Stimulated activated CD8-positive, alpha-beta memory T cell treated with anti-CD3 and anti-CD28 coated beads, Interleukin-4, amount 100 ng/mL, for 4 hours (primary cell): ENCODE measurements at places on chromosomes 12 and 14.

DNA sequence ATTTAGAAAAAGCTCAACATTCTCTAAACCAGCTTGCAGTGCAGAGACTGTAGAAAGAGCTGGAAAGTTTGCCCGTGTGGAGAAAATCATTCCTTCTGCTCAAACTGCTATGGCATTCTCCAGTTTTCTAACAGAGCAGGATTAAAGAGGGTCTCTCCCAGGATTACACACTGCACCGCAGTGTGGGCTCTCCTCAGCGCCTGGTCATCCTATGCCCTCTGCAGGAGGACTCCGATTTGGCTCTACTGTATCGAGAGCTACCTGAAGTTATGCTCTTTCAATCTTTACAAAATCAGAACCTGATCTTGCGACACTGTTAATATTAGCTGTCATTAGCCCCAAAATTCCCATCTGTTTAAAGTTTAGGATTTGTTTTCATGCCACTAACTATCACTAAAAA is 33.0 kb downstream of the BHLHE41 start:
- DNase-seq: no peak

DNA sequence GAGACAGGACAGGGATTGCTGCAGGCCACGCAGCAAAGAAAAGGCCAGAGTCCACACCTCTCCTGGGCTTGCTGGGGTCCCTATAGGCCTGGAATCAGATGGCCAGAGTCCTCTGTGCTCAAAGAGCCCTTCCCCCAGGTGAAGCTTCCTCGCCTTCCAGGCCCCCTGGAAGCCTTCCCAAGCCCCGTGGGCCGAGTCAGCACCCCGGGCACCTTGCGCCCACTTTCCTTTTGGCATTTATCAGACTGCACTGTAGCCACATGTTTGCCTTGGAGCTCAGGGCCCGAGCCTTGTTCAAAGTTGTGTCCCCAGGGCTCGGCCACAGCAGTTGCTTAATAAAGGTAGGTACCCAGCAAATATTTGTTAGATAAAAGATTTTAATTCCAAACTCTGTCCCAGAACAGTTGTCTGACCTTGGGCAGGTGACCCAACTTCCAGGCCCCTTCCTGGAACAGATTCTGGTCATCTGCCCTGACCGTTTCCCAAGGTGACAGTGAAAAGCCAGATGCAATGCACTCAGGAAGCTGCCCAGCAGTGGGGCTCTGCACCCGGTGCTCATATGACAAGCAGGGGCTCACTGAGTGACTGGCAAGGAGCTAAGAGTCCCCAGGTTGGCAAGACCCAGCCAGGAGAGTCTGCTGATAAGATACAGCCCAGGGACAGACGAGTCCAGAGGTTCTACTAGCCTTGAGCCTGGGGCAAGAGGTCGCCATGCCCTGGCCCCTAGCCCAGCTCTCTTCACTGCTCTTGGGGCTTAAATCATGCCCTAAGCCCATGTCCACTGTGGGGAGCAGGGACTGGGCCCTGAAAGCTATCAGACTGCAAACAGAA is 81.2 kb downstream of the PITPNM2 start:
- no peak for DNase-seq

DNA sequence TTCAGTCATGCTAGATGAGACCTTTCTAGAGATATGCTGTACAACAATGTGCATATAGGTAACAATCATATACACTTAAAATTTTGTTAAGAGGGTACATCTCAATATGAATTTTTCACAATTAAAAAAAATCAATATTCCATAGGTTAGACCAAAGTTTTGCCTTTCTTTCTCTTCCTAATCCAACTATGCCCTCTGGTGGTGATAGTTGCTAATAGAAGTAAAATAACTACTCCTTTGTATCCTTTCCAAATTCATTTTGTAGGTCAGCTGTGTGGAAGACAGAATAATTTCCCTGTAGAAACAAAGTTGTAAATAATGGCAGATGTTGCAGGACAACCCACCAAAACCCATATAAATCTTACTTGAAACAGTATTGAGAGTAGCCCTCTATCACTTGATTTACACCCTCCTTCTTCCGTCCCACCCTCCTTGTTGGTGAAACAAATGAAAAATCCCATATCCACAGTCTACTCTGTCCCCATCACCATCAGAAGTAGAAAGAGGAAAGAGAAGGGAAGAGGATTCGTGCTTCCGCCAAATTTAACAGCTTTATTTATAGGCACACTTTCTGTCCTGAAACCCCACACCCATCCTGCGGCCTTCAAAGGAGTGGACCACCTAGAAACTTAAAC is 34.2 kb upstream of the KICS2 start:
- no peak for DNase-seq

DNA sequence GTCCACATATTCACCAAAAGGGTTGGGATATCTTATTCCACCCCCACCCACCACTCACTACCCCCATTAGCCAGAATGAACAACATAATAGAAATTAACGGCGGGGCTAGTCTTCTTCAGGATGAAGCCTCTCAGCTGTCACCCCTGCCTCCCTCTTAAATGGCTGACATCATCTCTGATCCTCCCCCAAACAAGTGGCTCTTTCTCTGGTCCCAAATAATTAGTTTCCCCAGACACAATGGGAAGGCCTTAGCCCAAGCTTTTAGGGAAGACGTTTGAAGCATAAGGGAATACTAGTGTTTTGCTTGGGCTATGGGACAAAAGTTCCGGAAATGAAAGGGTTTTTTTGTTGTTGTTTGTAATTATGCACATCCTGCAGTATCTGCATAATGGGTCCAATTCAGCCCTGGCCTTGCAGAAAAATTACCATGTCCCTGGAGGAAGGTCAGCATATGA is 13.8 kb downstream of the STON2 start:
- no peak for DNase-seq

GRCh38 chr12:49092816-49093406 is 1.7 kb downstream of the DHH start:
- no peak for DNase-seq

DNA sequence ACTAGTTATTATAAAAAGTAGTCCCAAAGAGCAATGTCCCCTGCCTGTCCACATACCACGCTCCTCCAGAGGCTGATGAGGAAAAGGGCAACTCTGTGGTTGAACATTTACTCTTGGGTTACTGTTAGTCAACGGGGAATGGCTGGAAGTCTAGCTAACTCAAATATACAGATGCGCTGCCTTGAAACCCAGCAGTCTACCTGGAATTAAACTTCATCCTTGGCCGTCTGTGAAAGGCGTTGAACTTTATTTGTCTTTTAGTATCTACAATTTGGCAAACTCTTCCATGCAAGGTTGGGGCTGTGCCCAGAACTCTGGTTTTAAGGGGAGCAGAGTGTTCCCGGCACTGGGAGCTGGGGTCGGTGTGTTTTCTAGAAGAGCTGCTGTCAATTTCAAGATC is 3.9 kb upstream of the MEG3 start:
- no peak for DNase-seq

GRCh38 chr14:74085047-74085637 is 386 bp downstream of the LIN52 start:
- no peak for DNase-seq

GRCh38 chr12:87820524-87821202 is 208.5 kb downstream of the C12orf50 start:
- DNase-seq: no peak

- no peak for DNase-seq
Measured at GRCh38 chr14:25350021-25350420, 300.1 kb upstream of the STXBP6 start.

GRCh38 chr12:14656846-14657245 is 39.6 kb downstream of the GUCY2C start:
- no peak for DNase-seq

GRCh38 chr12:119544765-119545625 is 48.6 kb upstream of the TMEM233 start:
- DNase-seq: peak; percentile 1

DNA sequence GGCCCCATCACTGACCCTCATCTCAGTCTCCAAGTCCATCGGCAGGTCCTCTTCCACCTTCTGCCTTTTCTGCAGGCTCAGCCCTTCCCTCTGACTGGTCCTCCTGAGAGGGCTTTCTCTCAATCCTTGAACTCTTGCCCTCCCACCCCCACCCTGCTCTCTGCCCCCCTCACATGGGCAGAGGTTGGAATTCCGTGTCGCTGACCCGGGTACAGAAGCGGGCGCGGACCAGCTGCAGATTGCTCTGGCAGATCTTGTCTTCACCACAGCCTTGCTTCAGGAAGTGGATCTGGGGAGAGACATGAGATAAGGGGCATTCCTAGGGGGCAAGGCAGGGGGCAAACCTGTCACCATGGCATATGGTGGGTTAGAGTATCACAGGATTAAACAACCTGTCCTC is 12.4 kb downstream of the ITGA7 start:
- DNase-seq: no peak

DNA sequence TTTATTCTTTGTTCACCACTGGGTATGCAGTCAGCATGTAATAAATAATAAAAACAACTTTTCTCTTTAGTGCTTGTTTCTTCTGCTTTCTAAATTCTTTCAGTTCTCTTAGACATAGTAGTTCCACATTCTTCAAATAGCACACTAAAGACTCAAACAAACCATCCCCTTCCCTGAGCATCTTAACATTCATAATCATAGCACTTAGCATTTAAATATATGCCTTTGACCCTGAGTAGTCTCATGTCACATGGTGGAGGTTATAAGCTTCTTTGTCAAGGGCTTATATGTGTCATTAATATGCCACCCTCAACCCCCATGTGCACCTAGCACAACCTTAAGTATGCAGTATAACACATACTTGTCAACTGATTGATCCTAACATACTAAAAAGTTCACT is 212.7 kb downstream of the PHLDA1 start:
- no peak for DNase-seq

DNA sequence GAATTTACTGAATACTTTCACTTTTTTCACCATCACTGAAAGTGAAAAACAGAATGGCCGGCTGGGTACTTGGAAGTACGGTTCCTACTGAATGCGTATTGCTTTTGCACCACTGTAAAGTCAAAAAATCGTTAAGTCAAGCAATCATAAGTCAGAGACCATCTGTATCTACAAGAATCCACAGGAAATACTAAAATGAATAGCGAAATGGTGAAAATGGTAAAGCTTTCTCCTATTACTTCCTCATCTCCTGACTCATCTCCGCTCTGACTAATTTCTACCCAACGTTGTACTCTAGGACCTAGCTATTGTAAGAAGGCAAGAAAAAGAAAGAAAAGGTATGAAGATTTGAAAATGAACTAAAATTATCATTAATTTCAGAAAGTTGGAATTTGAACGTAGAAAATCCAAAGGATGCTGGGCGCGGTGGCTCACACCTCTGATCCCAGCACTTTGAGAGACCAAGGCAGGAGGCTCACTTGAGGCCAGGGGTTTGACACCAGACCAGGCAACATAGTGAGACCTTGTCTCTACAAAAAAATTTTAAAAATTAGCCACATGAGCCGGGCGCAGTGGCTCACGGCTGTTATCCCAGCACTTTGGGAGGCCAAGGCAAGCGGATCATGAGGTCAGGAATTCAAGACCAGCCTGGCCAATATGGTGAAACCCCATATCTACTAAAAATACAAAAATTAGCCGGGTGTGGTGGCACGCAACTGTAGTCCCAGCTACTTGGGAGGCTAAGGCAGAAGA is 5.3 kb upstream of the CDCA4 start:
- DNase-seq: no peak

DNA sequence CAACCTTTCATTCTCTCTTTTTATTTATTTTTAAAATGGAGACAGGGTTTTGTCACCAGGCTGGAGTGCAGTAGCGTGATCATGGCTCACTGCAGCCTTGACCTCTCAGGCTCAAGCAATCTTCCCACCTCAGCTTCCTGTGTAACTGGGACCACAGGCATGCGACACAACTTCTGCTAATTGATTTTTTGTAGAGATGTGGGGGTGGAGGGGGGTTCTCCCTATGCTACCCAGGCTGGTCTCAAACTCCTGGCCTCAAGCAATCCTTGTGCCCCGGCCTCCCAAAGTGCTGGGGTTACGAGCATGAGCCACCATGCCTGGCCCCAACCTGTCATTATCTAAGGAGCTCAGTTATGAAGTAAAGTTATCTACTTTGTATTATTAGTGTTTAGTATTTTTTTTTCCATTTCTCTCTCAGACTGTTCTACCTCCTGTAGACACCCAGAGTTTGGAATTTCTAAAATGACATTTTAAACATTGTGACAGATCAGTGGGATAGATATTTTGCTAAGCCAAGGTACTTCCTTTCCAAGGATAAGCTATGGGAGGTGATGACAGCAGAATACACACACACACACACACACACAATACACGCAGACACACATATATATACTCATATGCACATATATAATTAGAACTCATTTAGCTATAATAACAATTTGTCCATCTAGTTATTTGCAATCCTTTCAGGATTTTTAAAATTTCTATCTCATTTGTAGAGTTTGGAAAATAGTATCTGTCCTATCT is 2.1 kb upstream of the USP44 start:
- no peak for DNase-seq

- DNase-seq: no peak
Measured at GRCh38 chr12:115541891-115542421, 735.5 kb downstream of the MED13L start.

- DNase-seq: no peak
Measured at GRCh38 chr12:128682548-128683275, 141.0 kb downstream of the SLC15A4 start.

DNA sequence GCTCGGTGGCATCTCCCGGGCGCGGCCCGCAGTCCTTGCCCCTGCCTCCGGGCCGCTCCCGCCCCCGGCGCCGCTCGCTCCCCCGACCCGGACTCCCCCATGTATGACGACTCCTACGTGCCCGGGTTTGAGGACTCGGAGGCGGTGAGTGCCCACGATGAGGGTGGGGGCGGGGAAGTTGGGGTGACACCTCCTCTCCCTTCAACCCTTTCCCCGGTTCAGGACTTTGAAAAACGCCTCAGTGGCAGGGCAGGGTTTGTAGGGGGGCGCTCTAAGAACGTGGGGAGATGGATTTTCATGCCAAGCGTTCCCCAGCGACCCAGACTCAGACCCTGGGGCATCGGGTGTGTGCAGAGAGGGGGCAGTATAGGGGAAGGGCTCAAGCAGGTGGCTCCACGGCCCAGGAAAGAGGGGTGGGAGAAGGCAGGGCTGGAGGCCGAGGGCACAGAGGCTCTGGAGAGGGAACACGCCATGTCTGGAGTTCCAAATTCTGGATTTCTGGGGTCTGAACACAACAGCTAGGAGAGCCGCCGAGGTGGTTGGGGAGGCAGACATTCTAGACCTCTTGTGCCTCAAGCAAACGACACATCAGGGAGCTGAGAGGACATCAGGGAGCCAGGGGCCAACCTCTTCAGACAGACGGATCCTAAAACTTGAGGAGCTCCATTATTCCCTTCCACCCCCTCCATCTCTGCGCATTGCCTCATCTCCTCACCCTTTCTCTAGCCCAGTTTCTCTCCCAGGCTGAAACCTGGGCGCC is 715 bp downstream of the CACNB3 start:
- no peak for DNase-seq

DNA sequence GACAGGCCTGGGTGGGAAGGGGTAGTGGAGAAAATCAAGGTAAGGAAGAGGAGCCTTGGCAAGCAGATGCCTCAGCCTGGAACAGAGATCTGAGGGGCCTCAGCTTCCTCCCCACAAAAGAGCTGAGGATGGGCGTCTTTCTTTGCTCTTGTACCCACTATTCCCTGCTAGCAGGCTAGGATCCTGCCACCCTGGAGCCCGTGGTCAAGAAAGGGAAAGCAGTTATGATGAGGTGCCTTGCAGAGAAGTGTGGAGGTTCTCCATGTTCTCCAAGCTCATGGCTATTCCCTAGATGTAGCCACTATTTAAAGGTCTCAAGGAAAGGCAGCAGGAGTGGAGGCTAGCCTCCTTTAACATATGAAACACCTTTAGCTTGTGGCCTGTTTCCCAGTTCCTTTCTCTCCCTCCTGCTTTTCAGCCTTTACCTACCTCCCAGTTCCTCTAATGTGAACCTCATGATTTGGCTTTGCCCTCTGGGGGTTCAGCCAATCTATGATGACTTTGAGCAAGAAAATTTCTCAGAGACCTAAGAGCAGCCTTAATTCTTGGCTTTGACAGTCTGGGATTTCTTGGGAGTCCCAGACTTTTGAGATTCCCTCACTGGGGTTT is 1.1 kb downstream of the IKZF4 start:
- DNase-seq: no peak
